ENCODE measurements at places on chromosomes 6 and 20. TPM values are rescaled to one million over a fixed set of nuclear protein-coding genes. Genes with fewer than 3 reads are reported as not detected.

GRCh38 chr20:36158160-36158741, 3.7 kb downstream of the EPB41L1 start:
- no peaks in the 10 kb centered on the region for H3K36me3 ChIP-seq
- no peak overlapping the region for H3K4me3 ChIP-seq
- H3K4me1 ChIP-seq: no peaks in the 10 kb centered on the region
- peaks cover 8% of the 10 kb centered on the region for H3K27me3 ChIP-seq
- no peak overlapping the region for H3K27ac ChIP-seq

GRCh38 chr20:58721951-58722778, 29.6 kb downstream of the NPEPL1 start:
- peaks cover 5% of the 10 kb centered on the region for H3K27me3 ChIP-seq
- no peak for DNase-seq
- H3K4me1 ChIP-seq: no peaks in the 10 kb centered on the region
- H3K36me3 ChIP-seq: no peaks in the 10 kb centered on the region
- H3K4me3 ChIP-seq: no peak overlapping the region
- H3K27ac ChIP-seq: no peak overlapping the region

GRCh38 chr6:134684423-134684795, 265.5 kb downstream of the ALDH8A1 start:
- no peaks in the 10 kb centered on the region for H3K36me3 ChIP-seq
- H3K4me1 ChIP-seq: no peaks in the 10 kb centered on the region
- no peak for DNase-seq
- H3K27ac ChIP-seq: no peak overlapping the region
- no peak overlapping the region for H3K4me3 ChIP-seq
- H3K27me3 ChIP-seq: no peaks in the 10 kb centered on the region

The RIMS1 gene
- total RNA-seq: not detected

- DNase-seq: no peak
- H3K27me3 ChIP-seq: no peaks in the 10 kb centered on the region
- no peak overlapping the region for H3K27ac ChIP-seq
- H3K4me1 ChIP-seq: peaks cover 34% of the 10 kb centered on the region
- no peak overlapping the region for H3K4me3 ChIP-seq
- no peaks in the 10 kb centered on the region for H3K36me3 ChIP-seq
These were observed 61.2 kb upstream of the SUPT3H start for GRCh38 chr6:45438849-45439406.

DNA sequence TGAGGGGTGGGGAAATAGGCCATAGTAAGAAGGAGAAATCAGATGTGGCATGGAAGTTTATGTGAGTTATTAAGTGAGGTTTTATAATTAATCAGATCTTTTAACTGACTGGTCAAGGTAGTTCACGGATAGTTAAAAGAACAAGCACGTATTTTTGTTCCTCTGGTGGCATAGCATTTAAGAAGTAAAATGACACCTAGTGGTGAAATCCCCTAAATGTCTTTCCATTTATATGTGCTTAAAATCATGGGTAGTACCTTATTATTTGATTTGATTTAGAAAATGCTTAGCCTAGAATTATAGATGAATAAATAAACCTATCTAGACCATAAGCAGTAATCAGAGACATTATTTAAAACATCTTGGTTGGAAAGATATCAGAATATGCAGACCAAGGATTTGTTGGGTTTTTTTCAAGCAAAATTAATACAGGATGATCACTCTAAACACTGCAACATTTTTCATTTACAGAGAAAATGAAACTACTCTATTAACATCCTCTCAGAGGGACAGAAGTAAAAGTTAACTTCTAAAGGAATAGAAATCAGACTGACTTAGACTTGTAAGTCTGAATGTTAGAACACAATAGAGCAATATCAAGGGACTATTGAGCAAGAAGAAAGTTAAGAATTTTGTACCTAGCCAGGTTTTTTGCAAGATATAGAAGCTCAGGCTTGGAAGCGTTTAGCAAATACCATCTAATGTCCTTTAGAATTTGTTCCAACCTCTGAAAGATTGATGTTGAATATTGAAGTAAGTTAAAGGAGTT, 81.1 kb downstream of the STXBP5 start:
- no peaks in the 10 kb centered on the region for H3K4me1 ChIP-seq
- H3K27ac ChIP-seq: no peak overlapping the region
- DNase-seq: no peak
- H3K36me3 ChIP-seq: peaks cover 3% of the 10 kb centered on the region
- no peak overlapping the region for H3K4me3 ChIP-seq
- H3K27me3 ChIP-seq: no peaks in the 10 kb centered on the region

- no peaks in the 10 kb centered on the region for H3K36me3 ChIP-seq
- H3K4me1 ChIP-seq: no peaks in the 10 kb centered on the region
- H3K27ac ChIP-seq: no peak overlapping the region
- DNase-seq: no peak
These were observed 311.0 kb downstream of the LRFN2 start for GRCh38 chr6:40276141-40276540.

GRCh38 chr6:126170978-126171382, 168.9 kb upstream of the CENPW start:
- DNase-seq: no peak
- no peaks in the 10 kb centered on the region for H3K27me3 ChIP-seq
- no peak overlapping the region for H3K4me3 ChIP-seq
- H3K36me3 ChIP-seq: no peaks in the 10 kb centered on the region
- H3K4me1 ChIP-seq: peaks cover 6% of the 10 kb centered on the region

DNA sequence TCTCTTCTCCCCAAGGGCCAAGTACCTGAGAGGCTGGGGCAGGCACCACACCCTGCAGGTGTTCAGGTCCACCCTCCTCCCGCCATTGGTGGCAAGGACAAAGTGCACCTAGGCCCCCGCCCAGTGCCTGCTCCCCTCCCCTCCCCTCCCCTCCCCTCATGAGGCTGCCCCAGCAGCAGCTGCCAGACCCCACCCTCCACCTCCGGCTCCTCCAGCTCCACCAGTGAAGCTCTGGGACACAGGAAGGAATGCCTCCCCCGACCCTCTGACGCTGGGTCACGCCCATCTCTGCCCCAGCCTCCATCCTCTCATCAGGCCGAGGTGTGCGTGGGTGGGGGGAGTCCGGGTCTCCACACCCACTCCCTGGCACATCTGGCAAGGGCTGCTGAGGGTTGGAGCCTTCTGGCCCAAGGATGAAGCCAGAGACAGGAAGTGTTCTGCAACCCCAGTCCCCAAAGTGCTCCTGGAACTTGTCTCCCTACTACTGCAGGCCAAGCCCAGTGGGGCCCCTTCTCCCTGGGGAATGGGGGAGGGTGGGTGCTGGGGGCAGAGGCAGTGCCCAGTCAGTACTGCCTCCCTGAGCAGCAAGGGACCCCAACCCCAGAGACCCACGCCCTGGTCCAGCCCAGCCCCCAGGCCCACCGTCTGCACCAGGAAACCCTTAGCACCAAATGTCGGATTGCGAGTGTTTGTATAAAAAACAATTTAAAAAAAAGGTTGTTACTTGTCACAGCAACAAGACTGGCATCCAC, 1.6 kb upstream of the UCKL1 start:
- peak overlapping the region; percentile 35 for H3K27ac ChIP-seq
- H3K4me1 ChIP-seq: peaks cover 26% of the 10 kb centered on the region
- H3K4me3 ChIP-seq: no peak overlapping the region
- no peak for DNase-seq

The BANF2 gene
- not detected for total RNA-seq

GRCh38 chr20:4235512-4236043, 220.2 kb upstream of the RNF24 start:
- no peak for DNase-seq
- H3K4me1 ChIP-seq: no peaks in the 10 kb centered on the region
- H3K36me3 ChIP-seq: no peaks in the 10 kb centered on the region
- H3K27me3 ChIP-seq: peaks cover 3% of the 10 kb centered on the region

The JPH2 gene
- not detected for total RNA-seq

- peaks cover 94% of the 10 kb centered on the region for H3K4me1 ChIP-seq
- peak overlapping the region; percentile 9 for H3K4me3 ChIP-seq
- no peaks in the 10 kb centered on the region for H3K36me3 ChIP-seq
- H3K27ac ChIP-seq: no peak overlapping the region
- H3K27me3 ChIP-seq: no peaks in the 10 kb centered on the region
These were observed 9.1 kb downstream of the HIVEP2 start for GRCh38 chr6:142935553-142936517.

DNA sequence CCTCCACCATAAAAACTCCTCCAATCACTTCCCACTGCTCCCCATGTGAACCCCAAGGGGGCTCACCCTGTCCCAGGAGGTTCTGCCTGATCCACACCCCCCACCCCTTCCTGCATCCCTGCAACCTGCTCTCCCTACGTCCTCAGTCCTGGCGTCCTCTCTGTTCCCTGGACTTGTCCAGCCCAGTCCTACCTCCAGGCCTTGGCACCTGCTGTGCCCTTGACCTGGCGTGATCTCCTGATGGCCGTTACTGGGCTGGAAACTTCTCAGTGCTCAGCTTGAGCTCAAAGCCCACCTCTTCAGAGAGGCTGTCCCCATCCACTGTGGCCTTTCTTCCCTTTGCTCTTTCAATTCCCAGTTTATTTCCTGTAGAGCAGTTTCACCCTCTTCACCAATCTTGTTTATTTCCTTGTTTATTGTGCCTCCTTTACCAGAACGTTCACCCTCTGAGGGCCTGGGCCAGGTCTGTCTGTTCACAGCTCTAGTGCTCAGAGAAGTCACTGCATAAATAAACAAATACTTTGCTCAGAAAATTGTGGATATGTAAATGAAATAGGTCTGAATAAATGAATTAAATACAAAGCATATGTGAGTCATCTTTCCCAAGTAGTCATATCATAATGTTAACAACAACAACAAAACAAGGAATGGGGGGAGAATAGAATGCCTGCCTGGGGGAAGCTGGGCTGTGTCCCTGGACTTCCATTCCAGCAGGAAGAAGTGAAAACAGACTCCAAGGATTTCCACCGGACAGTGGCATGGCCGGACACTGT, 175.7 kb upstream of the SULF2 start:
- H3K27ac ChIP-seq: no peak overlapping the region
- H3K4me3 ChIP-seq: no peak overlapping the region
- no peaks in the 10 kb centered on the region for H3K4me1 ChIP-seq
- H3K36me3 ChIP-seq: no peaks in the 10 kb centered on the region
- DNase-seq: no peak
- no peaks in the 10 kb centered on the region for H3K27me3 ChIP-seq

The CST5 gene
- not detected for total RNA-seq

DNA sequence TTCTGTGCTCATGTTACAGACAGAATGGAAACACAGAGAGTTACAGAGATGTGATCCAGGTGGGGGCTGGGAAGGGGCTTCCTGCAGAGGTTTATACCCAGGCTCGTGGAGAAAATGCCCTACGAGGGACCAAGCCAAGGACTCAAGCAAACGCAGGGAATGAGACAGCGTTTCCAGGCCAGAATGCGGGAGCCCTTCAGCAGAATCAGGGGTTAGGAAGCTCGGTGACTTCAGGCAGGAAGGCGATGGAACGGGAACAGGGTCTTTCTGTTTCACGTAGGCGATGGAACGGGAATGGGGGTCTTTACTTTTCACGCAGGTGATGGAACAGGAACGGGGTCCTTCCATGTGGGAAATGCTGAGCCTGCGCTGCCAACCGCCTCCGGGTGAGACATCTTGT, 82.6 kb downstream of the THBS2 start:
- H3K36me3 ChIP-seq: no peaks in the 10 kb centered on the region
- no peak overlapping the region for H3K27ac ChIP-seq
- no peaks in the 10 kb centered on the region for H3K27me3 ChIP-seq
- H3K4me3 ChIP-seq: no peak overlapping the region

DNA sequence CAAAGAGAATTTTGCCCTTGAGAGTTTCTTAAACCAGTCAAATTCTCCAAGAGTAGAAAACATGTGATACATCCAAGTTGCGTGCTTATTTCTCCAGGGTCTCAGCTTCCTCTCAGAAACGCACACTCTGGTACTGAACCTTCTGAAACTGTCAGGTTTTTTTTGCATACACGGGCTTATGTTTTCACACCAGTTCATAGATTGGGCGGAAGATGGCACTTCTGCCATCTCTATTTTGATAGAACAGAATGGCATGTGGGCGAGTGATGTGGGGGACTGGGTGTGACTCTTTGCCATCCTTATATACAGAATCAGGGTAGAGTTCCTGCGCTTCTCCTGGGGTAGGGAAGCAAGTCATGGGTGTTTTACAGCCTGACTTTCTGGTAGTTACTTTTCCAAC, 56.4 kb downstream of the ADTRP start:
- no peak overlapping the region for H3K27ac ChIP-seq
- no peaks in the 10 kb centered on the region for H3K36me3 ChIP-seq
- H3K4me1 ChIP-seq: peaks cover 41% of the 10 kb centered on the region

The WFDC12 gene
- total RNA-seq: not detected

GRCh38 chr6:24323632-24324337, 34.1 kb downstream of the DCDC2 start:
- DNase-seq: no peak
- H3K4me1 ChIP-seq: no peaks in the 10 kb centered on the region
- H3K27ac ChIP-seq: no peak overlapping the region

The VGLL2 gene
- not detected for total RNA-seq

The KIF25 gene
- total RNA-seq: not detected

- H3K27me3 ChIP-seq: no peaks in the 10 kb centered on the region
- no peak overlapping the region for H3K4me3 ChIP-seq
- no peaks in the 10 kb centered on the region for H3K36me3 ChIP-seq
- H3K27ac ChIP-seq: peak overlapping the region; percentile 4
These were observed 27.1 kb downstream of the TOP1 start for GRCh38 chr20:41055679-41056078.

DNA sequence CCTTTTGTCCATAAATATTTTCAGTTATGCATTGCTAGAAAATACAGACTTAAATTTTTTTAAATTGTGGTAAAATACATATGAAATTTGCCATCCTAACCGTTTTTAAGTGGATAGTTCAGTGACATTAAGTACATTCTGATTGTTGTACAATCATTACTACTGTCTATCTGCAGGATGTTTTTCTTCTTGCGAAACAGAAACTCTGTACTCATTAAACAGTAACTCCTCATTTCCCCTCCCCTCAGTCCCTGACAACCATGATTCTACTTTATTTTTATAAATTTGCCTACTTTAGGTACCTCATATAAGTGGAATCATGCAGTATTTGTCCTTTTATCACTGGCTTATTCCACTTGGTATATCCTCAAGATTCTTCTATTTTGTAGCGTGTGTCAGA, 21.3 kb downstream of the TAF11 start:
- H3K27me3 ChIP-seq: no peaks in the 10 kb centered on the region
- H3K36me3 ChIP-seq: peaks cover 13% of the 10 kb centered on the region
- H3K27ac ChIP-seq: no peak overlapping the region
- H3K4me1 ChIP-seq: no peaks in the 10 kb centered on the region
- H3K4me3 ChIP-seq: no peak overlapping the region

The ANGPT4 gene
- total RNA-seq: not detected

All from CD8-positive, alpha-beta memory T cell (primary cell).